ENCODE measurements at places on chromosomes 16 and 17. TPM values are rescaled to one million over a fixed set of nuclear protein-coding genes. Genes with fewer than 3 reads are reported as not detected.

The AANAT gene
- 0.35 TPM for total RNA-seq

The KRTAP2-2 gene
- total RNA-seq, result not detected

The ANKRD13B gene
- total RNA-seq, result 27.6 TPM

The TBC1D3H gene
- not detected for total RNA-seq

The NT5M gene
- 11.2 TPM for total RNA-seq

The BEAN1 gene
- total RNA-seq, result 5.4 TPM

The ITGB3 gene
- 7.1 TPM for total RNA-seq

The SEPTIN1 gene
- 2.0 TPM for total RNA-seq

The ASGR1 gene
- total RNA-seq, result 0.70 TPM

The C1QTNF8 gene
- not detected for total RNA-seq

The CIBAR2 gene
- total RNA-seq, result not detected

The PRR11 gene
- 54.9 TPM for total RNA-seq

The RNF112 gene
- 0.48 TPM for total RNA-seq

The CCL17 gene
- not detected for total RNA-seq

The WSB1 gene
- 75.9 TPM for total RNA-seq

The GDPD1 gene
- 0.77 TPM for total RNA-seq

The TMC7 gene
- total RNA-seq, result 6.9 TPM

The NGFR gene
- 0.86 TPM for total RNA-seq

The RRAD gene
- total RNA-seq, result 64.4 TPM

The MYO15A gene
- total RNA-seq, result 0.36 TPM

The TNS4 gene
- total RNA-seq, result 275 TPM

The TBC1D16 gene
- 13.0 TPM for total RNA-seq

The ACSM5 gene
- not detected for total RNA-seq

The SCARF1 gene
- 0.18 TPM for total RNA-seq

The TGFB1I1 gene
- 45.9 TPM for total RNA-seq

The PRSS33 gene
- total RNA-seq, result not detected

The ZNF597 gene
- total RNA-seq, result 0.99 TPM

The ADAD2 gene
- total RNA-seq, result not detected

The CLEC3A gene
- not detected for total RNA-seq

The NIP7 gene
- 69.1 TPM for total RNA-seq

The HIC1 gene
- total RNA-seq, result 2.0 TPM

The CAPNS2 gene
- not detected for total RNA-seq

The TMC6 gene
- 9.6 TPM for total RNA-seq

The GNGT2 gene
- 1.1 TPM for total RNA-seq

The ABI3 gene
- total RNA-seq, result not detected

The OXLD1 gene
- total RNA-seq, result 53.3 TPM

The ANKFN1 gene
- 0.17 TPM for total RNA-seq

The ST6GALNAC1 gene
- total RNA-seq, result 0.05 TPM

The TLCD2 gene
- total RNA-seq, result 1.8 TPM

The COPZ2 gene
- 11.4 TPM for total RNA-seq

The GFAP gene
- 0.68 TPM for total RNA-seq

The C17orf67 gene
- 1.8 TPM for total RNA-seq

The PRR15L gene
- total RNA-seq, result 3.1 TPM

The OTOP3 gene
- total RNA-seq, result not detected

The CA7 gene
- not detected for total RNA-seq

The MLST8 gene
- 53.8 TPM for total RNA-seq

The SSTR5 gene
- total RNA-seq, result 0.38 TPM

The TBX6 gene
- total RNA-seq, result 0.24 TPM

The MYL4 gene
- total RNA-seq, result not detected

The SPPL2C gene
- not detected for total RNA-seq

The CTRB1 gene
- not detected for total RNA-seq

The MARF1 gene
- total RNA-seq, result 8.5 TPM

The CCDC144A gene
- total RNA-seq, result 1.2 TPM

The OTOA gene
- total RNA-seq, result 0.10 TPM

The CSH1 gene
- total RNA-seq, result not detected

The MYH3 gene
- 0.64 TPM for total RNA-seq

The PIEZO1 gene
- total RNA-seq, result 139 TPM

The PDIA2 gene
- 0.77 TPM for total RNA-seq

The PIK3R5 gene
- total RNA-seq, result 0.09 TPM
